Astrocyte of the spinal cord (primary cell): ENCODE measurements at places on chromosomes 1 and 21.

GRCh38 chr1:186143481-186143880 is 231.6 kb downstream of the TPR start:
- no peak for DNase-seq

GRCh38 chr1:62070384-62071011 is 124.2 kb upstream of the L1TD1 start:
- DNase-seq, result peak; percentile 44

DNA sequence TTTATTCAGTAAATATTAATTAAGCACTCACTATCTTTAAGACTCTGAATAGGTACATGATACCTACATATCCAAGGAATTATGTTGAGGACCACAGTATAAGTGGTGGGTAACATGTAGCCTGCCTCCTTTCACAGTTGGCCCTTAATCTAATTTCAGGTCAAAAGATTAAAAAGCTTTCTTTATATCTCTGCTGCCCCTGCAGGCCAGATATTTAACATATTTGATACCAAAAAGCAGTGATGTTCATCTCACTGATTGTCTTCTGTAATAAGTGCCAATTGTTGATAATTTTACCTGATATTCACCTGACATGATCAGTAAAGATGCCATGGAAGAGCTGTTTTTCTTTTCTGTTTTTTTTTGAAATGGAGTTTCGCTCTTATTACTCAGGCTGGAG is 36.5 kb downstream of the RLF start:
- no peak for DNase-seq

GRCh38 chr21:44870748-44871495 is 2.6 kb downstream of the PTTG1IP start:
- peak; percentile 22 for DNase-seq

DNA sequence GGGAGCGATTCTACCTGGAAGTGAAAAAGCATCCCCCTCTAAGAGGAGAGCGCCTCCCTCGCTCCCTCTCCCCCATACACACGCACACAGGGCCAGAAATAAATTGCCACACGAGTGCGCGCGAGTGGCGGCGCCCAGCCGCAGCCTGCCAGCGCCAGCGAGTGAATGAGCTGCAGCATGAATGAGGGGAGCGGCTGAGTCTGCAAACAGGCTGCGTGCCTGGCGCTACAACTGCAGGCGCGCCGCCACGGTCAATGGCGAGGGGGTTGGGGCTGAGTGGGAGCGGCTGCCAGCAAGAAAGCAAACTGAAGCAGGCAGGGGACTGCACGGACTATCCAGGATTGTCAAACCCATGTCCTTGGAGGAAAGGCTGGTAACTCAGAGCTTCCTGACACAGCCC is 2.2 kb downstream of the CAMK1G start:
- DNase-seq, result peak; percentile 16
